HuH-7 (cell line): ENCODE measurements at places on chromosomes 7 and 10.
A peak's percentile ranks its signal among the peaks of the same experiment; 100 is the strongest.

- DNase-seq, result no peak
Measured at GRCh38 chr10:84065804-84066601, 73.3 kb upstream of the GHITM start.

DNA sequence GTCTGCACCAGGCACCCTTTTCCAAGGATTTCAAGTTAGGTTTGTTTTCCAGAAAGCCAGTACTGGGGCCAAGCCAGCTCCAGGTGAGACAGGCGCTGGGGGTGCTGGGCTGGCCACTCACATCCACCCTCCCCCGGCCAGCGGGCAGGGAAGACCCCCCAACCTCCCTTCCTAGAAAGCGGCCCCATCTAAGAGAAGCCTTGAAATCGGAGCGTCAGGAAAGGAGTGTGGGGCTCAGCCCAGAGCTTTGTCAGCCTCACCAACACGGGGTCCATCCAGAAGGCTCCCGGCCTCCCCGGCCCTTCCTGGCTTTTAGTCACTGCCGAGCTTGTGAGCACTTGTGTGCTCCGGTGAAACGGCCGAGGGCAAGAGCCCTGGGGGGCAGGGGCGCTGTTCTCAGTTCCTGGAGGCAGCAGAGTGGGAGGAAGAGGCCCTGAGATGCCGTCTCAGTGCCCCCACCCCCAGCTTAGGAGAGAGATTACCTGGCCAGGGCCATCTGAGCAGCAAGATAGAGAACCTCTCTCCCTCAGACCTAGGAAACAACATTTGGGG lies 39.6 kb downstream of the PDGFA start:
- no peak for DNase-seq

- DNase-seq, result no peak
Measured at GRCh38 chr10:47311193-47311931, 10.9 kb upstream of the GDF2 start.

DNA sequence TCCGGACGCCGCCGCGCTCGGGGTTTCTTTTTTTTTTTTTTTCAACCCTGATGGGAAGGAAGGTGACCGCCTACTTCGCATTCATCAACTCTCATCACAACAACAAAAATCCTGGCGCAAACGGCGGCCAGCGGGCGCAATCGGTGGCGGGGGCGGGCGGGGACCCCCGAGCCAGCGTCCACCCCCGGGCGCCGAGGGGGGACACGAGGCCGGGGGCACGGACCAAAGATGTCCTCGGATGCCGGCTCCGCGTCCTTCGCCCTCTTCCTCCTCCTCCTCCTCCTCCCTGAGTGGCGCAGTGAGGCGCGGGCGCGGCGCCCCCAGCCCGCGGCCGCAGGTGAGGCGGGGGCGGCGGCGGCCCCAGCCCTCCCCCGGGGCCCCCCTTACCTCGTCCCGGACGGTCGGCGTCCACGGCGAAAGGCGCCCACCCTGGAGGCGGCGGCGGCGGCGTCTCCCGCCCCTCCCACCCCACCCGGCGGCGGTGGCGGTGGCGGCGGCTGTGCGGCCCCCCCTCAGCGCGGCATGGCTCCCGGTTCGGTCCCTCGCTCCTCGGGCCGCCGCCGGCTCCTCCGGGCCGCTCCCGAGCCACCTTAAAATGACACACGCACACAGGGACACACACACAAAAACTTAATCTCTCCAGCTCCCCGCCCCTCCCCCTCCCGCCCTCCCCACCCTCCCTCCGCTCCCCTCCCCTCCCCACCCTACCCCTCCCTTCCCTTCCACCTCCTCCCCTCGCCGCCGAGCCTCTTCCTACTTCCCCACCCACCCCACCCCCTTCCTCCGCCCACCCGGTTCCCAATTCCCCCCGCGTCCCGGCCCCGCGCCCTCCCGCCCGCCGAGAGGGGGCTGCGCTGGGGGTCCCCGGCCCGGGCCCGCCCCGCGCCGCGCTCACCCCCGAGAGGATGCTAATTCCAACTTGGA lies at the start of gene CTBP2:
TSS of gene CTBP2 (minus strand) at position 632 of the 924 bp plus-strand sequence.
- DNase-seq, result peak; percentile 68

GRCh38 chr7:132108563-132108962 lies 467.7 kb downstream of the PLXNA4 start:
- no peak for DNase-seq

DNA sequence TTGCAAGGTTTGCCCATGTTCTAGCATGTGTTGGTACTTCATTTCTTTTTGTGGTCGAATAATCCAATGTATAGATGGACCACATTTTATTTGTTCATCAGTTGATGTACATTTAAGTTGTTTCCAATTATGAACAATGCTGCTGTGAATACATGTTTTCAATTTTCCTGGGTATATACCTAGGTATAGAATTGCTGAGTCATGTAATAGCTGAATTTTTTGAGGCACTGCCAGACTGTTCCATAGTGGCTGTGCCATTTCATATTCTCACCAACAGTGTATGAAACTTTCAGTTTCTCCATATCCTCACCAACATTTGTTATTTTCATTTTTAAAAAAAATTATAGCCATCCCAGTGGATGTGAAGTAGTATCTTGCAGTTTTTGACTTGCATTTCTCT lies 90.5 kb downstream of the EZH2 start:
- no peak for DNase-seq

GRCh38 chr7:138570715-138571114 lies 110.7 kb downstream of the TRIM24 start:
- no peak for DNase-seq

DNA sequence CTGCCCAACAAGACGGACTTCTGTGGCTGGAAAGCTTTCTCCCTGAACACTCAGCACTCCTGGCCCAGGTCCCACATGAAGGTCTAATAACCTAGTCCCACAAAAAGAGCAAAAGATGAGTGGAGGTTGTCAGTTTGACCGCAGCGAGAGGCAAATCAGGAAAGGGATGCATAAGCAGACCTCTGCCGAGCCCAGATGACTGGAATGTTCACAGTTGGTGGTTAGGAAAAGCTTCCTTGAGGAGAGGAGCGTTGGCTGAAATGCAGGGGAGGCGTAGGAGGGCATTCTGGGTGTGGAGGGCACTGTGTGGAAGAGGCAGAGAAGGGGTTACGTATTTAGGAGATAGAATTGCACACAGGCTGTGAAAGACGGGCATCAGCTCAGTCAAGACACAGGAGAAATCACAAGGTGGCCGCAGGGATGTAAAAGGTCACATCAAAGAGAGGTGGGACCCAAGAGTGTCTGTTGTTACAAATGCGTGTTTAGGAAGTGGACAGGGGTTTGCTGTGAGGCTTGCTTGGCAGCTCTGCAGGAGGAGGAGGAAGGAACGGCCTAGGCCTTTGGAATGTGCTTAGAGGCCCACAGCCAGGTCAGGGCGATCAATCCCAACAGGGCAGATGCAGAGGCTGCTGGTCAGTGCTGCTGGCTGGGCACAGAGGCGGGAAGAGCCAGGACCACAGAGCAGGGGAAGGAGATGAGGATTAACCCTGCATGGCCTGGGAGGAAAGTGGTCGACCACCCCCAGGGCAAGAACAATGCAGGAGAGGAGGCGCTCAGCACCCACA lies 133.5 kb downstream of the VIPR2 start:
- no peak for DNase-seq

DNA sequence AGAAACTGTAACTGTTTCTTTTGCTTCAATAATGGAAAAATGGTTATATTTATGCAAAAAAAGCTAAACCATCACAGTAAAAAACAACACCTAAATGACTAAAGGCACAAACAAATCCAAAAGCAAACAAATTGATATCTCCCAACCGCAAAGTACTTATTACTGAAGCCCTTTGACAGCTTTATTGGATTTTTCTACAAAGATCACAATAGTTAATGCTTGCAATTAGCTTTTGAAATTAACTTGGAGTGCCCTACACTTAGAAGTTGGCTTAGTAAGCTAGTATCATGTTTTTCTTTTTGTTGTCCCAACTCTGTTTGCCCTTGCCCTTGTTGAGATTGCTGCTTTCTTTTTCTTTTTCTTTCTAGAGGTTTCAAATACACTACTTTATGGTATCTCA lies 257.5 kb downstream of the INHBA start:
- DNase-seq, result no peak

- peak; percentile 47 for DNase-seq
Measured at GRCh38 chr10:96642973-96643372, 56.2 kb upstream of the TM9SF3 start.

- no peak for DNase-seq
Measured at GRCh38 chr7:114852293-114852692, 69.6 kb upstream of the MDFIC start.

GRCh38 chr7:42548816-42549611 lies 312.0 kb upstream of the GLI3 start:
- no peak for DNase-seq

- DNase-seq, result no peak
Measured at GRCh38 chr7:151235091-151235787, 3.0 kb downstream of the CHPF2 start.

- no peak for DNase-seq
Measured at GRCh38 chr7:458511-459245, 61.0 kb downstream of the PDGFA start.

DNA sequence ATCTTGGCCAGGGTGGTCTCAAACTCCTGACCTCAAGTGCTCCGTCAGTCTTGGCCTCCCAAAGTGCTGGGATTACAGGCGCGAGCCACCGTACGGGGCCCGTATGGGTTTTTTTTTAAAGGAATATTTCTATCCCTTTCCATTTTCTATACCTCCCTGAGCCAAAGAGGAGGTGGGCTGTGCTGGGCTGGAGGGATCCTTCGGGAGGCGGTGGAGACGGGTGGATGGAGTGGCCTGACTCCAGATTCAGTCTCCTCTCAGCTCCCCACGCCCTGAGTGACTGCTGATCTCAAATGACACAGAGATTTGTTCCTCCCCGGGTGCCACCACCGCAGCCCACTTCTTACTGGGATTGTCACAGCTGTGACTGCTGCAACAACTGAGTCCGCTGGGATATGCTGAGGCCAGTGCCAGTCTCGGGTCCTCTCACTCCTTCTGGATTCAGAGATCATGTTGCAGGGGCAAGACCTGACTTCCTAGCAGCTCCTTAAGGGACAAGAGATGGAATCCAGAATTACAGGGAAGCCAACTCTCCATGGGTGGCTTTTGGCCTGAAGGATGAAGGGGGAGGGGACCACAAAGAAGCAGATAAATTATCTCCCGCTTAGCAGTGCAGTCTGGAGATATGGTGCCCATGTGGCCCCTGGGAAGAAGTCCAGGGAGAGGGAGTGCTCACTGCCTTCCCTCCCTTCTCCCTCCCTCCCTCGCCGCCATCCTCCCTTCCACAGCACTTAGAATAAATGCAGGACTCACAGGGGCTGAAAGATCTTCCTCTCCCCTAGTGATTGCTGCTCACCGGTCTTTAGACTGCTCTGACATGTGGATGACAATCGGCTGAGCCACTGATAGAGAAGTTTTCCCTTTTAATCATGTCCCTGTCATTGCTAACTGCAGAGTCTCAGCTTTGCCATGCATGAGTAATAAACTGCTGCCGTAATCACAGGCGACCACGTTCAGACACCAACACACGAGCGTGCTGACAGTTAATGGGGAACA lies 14.3 kb downstream of the GALNT17 start:
- no peak for DNase-seq
